ENCODE measurements at places on chromosomes 13 and 19.

DNA sequence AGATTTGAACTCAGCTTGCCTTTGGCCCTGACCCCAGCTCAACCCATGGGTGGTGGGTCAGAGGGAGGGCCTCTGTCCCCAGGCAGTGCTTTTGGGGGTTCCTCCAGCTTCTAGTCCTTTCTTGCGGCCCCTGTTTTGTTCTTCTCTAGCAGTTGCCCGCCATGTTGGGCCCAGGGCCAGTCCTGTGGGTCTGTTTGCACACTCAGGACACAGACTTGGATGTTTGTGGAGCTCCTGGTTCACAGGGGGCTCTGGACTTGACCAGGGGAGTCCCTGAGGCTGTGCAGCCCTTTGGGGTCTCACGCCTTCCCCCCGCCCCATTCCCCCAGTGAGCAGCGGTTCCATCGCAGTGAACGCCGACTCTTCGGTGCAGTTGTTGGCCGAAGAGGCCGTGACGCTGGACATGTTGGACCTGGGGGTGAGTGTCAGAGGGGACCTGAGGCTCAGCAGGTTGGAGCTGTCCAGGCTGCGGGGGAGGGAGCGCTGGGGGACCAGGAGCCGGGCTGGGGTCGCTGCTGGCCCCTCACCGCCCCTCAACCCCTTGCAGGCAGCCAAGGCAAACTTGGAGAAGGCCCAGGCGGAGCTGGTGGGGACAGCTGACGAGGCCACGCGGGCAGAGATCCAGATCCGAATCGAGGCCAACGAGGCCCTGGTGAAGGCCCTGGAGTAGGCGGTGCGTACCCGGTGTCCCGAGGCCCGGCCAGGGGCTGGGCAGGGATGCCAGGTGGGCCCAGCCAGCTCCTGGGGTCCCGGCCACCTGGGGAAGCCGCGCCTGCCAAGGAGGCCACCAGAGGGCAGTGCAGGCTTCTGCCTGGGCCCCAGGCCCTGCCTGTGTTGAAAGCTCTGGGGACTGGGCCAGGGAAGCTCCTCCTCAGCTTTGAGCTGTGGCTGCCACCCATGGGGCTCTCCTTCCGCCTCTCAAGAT, 2.5 kb downstream of the ATP5F1D start:
- DNase-seq, result peak; percentile 91

DNA sequence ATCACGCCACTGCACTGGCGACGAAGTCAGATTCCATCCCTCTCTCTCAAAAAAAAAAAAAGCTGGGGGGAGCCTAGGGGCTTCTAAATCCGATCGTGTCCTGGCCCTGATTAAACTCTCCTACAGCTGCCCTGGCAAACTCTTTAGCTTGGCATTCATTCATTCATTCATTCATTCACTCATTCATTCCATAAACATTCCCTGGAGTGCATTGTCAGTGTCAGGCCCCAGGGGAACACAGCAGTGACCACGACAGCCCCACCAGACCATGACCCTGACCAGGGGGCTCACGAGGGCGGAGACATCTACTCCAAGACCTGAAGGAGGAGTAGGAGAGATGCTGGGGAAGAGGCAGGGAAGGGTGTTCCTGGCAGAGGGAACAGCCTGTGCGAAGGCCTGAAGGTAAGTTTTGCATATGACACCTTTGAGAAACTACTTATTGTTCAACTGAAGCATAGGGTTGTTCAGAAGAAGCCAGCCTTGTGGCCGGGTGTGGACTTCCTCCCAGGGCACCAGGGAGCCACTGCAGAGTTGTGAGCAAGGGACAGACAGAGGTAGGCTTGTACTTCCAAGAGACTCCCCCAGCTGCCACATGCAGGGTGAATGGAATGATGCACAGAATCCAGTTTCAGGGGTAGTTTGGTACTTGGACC, 24.5 kb downstream of the CEACAM16 start:
- DNase-seq, result no peak

- no peak for DNase-seq
Measured at GRCh38 chr13:70668293-70668692, 560.0 kb upstream of the KLHL1 start.

GRCh38 chr19:5563008-5563431, 4.7 kb downstream of the TINCR start:
- no peak for DNase-seq

GRCh38 chr13:99033814-99034213, 56.0 kb upstream of the DOCK9 start:
- no peak for DNase-seq

- no peak for DNase-seq
Measured at GRCh38 chr13:85284349-85284748, 514.9 kb downstream of the SLITRK6 start.

DNA sequence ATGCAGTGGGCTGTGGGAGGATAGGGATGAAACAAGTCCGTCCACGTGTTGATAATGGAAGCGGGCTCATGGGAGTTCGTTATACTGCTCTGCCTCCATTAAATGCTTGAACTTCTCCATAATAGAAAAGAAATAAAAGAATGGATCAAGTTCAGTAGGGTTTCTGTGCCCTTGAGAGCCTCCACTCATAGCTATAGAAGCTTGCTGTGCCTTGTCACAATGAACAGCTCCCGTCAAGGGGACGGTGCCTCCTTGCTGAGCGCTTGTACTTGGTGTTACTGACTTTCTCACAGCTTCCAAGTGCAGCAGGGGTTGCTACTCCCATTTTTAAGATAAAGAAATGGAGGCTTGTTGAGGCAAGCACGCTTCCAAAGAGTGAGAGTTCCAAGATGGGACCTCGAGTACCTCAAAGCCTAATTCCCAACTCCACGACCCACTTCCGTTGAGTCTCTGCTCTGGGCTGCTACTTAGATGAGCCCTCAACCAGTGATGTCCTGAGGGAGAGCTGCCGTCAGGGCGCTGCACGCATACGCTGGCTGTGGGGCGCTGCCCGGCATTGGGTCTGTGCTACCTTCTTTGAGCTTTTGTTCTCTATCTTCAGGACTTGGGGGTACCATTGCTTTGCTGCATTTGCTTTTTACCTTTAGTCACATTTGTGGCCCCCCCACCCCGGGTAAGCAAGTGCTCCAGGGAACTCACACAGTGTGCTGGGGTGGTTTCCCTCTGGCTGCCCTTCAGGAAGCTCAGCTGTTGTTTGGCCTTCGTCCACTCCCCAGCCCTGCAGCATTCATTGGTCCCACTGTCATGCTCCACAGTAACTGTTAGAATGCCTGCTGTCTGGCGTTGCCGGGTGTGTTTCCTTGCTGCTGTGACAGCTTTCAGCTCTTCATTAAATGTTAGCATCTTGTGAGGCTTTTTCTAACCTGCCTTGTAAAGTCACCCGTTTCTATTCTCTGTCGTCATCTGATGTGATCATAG, 9.5 kb downstream of the SNRNP70 start:
- no peak for DNase-seq

- no peak for DNase-seq
Measured at GRCh38 chr13:81018936-81019335, 678.0 kb upstream of the SPRY2 start.
